ENCODE measurements at places on chromosomes 7 and 10.
A peak's percentile ranks its signal among the peaks of the same experiment; 100 is the strongest.

DNA sequence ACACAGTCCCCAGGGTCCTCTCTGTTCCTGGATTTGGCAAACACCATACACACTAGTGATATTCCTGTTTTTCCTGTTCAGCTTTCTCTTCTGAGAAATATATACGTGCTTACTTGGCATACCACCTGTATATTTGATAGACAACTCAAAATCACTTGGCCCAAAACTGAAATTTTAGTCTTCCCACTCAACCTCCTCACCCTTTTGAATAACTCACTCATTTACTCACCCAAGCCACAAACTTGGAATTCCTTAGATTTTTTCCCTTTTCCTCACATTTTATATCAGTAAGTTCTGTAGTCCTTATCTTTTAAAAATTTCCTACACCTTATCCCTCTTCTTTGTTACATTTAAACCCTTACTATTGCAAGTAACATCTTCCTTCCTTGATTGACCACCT is 143.4 kb downstream of the PPP1R3A start:
- DNase-seq: no peak

- DNase-seq: no peak
Measured at GRCh38 chr7:3504384-3504783, 203.3 kb downstream of the SDK1 start.

GRCh38 chr7:27925573-27926201 is 185.7 kb downstream of the TAX1BP1 start:
- no peak for DNase-seq

DNA sequence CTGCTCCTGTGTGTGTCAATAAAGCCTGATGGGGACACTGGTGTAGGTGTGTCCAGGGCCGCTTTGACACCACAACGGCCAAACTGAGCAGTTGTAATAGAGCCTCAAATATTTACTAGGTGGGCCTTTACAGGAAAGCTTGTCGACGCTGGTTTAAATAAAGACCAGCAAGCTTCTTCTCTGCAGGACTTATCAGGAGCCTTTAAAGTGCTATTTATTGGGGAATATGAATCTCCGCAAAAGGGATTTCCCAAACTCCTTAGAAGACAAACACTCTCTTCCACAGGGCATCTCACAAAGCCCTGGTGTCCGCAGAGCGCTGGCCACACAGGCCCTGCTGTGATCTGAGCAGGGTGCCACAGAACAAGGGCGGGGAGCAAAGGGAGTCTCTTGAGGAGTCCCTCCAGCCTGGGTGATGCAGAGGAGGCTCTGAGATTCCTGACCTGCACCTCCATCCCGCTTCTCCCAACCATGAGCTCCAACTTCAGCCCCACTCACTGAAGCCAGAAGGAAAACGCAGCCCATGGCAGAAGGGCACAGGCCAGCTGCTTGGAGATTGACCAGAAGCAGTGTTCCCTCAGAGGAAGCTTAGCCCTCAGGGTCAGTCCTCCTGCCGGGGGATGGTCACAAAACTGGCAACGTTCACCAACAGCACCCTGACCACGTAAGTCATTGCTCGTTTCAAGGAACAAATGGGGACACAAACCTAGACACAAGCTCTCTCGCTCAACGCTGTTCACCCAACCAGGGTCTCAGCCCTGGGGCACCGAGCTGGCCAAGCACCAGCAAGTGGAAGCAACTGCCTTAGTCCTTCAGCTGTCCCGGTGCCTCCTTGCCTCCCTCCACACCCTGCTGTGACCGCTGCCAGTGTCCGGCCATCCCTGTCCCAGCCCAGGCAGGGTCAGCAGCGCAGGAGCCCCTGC is 129.5 kb downstream of the OAT start:
- no peak for DNase-seq

- no peak for DNase-seq
Measured at GRCh38 chr10:110788620-110789385, 82.9 kb upstream of the PDCD4 start.

DNA sequence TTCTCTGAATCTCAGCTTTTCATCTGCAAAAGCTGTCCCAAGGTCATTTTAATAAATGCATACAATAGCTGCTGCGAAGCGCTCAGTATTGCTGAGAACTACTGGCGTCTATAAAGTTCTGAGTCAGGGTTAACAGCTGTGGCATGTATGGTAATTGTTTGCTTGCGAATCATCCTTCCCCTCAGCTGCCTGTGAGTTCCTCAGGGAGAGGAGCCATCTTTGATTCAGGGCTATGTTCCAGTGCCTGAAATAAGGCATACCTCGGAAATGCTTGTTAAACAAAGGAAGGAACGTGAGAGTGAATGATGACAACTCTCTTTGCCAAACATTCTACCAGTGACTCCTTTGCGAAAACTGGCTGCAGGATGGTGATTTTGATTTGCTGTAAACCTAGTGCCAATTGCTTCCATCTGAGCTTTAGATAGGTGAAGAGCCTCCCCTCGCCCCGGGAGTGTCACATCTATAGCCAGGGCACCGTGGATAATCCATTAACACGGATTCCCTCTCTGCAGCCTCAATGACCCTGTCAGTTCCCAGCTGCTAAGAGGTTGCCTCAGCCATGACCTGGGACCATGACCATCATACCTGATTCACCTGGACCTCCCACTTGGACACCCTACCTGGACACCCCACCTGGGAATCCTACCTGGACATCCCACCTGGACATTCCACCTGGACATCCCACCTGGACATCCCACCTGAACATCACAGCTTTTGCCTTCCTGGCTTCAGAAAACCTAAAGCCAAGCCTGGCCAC is 39.6 kb downstream of the GPRIN2 start:
- no peak for DNase-seq

DNA sequence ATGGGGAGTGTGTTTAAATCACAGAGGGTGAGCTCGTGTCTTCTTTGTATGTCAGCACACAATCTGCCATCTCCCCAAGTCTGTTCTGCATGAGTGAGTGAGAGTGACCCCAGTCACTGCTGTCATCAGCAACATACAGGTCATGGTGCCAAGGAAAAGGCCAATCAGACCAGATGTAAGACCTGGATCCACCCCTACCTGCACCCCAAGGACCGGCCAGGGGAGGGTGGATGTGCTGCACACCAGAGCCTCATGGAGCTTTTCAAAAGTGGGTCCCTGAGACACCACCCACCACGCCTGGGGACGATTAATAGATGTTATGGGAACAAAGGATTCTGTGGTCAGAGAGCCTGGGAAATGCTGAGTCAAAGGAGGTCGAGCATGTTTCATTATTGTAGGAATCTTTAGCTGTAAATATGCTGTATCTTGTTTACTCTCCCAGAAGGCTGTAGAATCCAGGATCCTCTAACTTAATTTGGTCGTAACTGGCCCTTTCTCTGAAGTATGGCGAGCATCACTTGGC is 420.5 kb downstream of the RPS24 start:
- DNase-seq: no peak

DNA sequence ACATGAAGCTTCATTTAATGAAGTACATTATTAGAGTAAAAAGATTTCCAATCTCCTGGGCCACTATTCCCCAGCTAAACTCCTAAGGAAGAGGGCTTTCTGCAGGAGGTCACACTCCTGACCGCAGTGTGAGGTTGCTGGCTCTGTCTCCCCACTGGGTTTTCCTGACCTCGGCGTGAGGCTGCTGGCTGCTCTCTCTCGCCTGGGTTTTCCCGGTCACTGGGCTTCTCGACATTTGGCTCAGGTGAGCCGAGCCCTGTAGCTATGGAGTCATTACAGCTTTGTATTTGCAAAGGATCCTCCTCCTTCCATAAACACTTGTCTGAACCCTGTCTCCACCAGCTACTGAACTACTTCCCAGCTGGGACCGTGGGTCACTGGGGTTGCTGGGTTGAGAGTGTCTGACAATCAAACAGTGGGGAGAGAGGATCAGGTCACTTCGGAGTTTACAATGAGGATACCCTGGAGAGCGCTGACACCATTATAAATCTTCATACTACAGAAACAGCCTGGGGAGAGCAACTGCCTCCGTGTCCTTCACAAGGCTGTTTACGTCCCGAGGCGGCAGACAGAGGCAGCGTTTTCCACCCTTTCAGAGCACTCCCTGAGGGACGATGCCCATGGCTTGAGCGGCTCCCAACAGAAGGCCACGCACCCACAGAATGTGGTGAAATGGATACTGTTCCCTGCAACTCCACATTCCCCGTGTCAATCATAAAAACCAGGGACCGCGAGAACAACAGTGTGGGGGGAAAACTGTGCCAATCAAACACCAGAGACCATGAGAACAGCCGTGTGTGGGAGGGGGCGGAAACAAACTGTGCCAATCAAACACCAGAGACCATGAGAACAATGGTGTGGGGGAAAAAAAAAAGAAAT is 226.2 kb downstream of the ZMYND11 start:
- no peak for DNase-seq

- no peak for DNase-seq
Measured at GRCh38 chr7:15174485-15174884, 271.9 kb upstream of the DGKB start.

- DNase-seq: no peak
Measured at GRCh38 chr10:19952224-19953010, 136.2 kb downstream of the PLXDC2 start.

- no peak for DNase-seq
Measured at GRCh38 chr10:1102831-1103230, 46.6 kb downstream of the WDR37 start.

DNA sequence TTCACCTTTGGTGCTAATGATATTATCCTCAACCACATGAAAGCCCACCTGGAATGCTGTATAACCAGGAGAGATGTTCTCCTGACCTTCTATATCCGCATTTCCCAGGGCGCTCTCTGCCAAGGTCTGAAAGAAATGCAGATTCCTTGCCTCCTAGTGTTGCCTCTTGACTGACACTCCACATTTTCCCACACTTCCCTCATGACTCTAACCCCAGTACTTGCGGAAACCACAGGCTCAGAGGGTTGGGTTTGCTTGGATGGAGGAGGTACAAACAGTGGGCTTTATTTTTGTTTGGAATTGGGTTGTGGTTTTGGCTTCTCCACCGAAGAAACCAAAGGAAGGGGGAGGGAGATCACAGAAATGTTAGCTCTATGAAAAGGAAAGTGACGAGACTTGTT is 222.9 kb upstream of the CELF2 start:
- no peak for DNase-seq

- DNase-seq: no peak
Measured at GRCh38 chr7:95045236-95045923, 138.0 kb downstream of the PPP1R9A start.

DNA sequence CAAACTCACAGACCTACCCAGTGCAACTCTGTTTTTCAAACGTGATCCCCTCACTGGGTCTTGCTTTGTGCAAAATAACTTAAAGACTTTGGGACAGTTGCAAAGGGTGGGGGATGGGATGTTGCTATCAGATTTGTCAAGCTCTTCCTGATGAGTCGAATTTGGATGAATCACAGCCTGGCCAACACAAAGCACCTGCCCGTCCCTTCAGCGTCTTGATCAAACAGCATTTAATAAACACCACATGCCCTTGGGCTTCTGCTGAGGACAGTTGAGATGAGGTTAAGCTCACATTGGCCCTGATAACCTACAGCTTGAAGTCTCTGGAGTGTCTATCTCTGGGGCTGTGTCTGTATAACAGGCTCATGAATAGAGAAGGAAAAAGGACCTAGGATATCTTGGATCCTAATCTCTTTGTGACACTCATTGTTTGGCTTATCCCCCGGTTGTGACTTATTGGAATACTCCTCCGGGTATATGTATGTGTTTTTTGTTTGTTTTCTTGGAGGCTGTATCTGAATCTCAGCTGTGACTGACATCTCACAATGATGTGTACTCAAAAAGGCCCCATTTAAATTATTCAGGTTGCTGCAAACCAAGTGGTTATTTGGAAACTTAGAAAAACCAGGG is 132.6 kb upstream of the NAMPT start:
- DNase-seq: no peak

DNA sequence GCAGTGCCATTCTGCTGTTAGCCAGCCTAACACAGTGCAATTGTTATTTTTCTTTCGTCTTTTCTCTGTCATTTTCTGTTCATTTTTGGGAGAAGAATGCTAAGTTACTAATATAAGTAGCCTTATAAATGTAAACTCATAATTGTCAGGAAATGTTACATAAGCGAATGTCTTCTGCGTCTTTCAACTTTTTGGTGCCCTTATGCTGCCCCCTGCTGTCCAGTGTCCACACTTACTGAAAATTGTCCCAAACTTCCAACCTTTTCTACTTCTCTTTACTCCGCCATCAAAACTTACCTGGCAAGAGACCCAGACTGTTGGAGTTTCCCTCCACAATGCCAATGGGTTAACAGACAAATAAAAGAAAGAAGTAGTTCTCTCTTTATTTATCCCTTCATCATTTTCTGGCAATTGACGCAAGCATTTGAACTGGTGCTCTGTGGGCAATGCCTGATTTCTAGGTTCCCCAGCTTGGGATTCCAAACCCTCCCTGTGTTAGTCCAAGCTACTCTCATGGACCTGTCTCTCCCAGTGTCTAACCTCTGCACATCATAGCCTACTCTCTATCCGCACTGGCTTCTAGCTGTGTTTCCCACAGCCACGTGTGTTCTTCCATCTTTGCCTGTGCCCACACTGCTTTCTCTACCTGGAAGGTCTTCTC is 21.0 kb upstream of the EPC1 start:
- peak; percentile 86 for DNase-seq

DNA sequence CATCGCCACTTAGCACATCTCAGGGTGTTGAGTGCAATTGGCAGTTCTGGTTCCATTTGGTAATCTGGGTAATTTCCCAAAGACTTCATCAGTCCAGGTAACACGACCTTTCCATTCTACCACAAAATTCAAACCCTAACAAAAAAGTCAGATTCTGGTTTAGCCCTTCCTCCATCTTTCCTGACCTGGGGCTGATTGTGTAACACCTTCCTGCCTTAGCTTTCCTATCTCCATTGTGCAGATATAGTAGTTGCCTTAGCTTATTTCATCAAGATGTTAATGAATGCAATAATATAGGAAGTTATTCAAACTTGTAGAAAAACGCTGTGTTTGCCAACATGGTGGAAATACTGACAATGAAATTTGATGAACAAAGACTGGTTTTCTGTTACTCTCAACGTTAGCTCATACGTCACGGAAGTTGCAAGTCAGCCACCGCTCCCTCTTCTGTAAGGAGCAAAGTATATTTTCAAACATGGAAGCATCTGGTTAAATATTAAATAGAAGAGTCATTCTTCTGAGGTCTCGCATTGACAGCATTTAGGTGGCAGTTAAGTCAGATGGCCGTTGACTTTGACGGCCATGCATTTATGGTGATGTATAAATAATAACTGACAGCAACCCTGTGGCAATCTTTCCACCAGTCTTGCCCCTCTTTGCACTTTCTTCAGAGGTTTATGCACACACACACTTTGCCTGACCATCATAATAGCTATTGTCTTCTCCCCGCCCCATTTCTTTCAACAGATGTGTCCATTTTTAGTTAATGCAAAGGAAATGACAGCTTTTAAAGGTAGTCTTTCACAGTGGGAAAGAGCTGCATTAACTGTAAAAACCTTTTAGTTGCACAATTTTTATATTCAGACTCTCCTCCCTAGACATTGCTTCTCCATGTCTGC is 205.1 kb upstream of the BMPER start:
- no peak for DNase-seq

DNA sequence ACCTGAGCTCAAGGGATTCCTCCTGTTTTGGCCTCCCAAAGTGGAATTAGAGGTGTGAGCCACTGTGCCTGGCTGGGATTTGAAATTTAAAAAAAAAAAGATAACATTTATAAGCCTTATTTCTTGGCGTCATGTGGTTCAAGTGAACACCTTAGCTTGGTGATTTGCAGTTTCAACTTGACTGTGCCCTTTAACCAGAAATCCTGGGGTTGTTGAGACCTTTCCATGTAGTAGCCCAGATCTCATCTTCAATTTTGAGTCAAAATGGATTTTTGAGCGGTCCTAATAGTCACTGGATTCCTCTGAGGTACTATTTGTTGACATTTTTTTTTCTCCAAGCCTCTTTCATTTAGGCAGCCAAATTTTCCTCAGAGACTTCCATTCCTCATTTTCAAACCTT is 29.5 kb upstream of the FBXW4 start:
- DNase-seq: no peak

All from activated CD4-positive, alpha-beta T cell treated with anti-CD3 and anti-CD28 coated beads for 36 hours (primary cell).